NCI-H2171 treated with DMSO at 0.1 percent for 48 hours (cell line): ENCODE measurements at places on chromosomes 4 and X.

DNA sequence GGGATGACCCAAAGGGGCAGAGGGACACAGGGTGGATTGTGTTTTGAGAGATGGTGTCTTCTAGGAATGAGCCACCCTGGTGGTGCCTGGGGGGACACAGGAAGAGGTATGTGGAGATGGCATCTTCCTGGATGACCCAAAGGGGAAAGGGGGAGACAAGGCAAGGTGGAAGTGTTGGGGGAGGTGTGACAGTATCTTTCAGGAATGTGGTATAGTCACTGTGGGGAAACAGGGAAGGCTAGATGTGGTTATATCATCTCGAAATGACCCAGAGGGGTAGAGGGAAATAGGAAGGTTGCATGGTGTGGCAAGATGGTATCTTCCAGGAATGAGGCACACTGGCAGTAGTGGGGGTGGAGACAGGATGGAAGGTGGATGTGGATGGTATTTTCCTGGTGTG is 62.9 kb downstream of the MAOA start:
- DNase-seq, result no peak

DNA sequence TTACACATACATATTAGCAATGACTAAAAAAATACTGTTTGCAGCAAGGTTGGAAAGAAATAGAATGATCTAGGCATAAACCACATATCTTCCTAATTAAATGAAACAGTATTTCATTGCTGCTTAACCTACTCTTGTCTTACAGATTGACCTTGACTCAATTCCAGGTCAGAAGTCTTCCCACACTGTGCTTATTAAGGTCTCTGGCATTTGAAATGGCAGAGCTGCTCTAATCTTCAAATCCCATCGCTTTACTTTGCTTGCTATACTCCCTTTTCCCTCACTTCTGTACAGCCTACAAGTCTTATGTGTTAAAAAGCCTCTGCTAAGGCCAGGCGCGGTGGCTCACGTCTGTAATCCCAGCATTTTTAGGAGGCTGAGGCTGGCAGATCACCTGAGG is 424.5 kb downstream of the RPA4 start:
- no peak for DNase-seq

DNA sequence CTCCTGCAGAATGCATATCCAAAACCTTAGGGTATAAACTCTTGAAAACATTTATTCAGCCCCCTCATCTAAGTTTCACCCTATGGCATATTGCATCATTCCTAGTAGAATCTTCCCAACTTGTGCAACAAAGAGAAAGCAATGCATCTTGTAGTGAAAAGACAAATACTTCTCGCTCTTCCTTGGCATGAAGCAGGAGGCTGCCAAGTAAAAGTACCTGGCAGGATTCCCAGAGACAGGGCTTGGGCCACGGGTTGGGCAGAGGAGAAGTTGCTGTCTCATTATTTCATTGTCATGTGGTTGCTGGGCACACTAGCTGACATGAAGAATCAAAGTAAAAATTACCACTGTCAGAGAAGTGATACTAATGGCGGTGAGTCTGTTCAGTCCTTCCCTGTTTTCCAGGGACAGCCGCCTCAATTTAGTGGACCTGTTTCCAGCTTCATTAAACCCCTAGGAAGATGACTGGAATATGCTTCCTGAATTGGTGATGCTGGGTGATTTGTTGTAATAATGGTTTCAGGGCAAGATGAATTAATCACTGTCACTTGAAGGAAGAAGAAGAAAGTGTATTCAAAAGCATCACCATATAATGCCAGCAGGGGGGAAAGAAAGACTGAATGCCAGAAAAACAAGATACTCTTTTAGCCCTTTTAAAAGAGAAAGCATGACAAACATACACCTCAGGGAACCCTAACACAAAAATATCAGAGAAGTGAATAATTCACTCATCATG is 380.5 kb upstream of the IGFBP7 start:
- no peak for DNase-seq

- no peak for DNase-seq
These were observed 142.9 kb downstream of the ADGRA3 start for GRCh38 chr4:22372986-22373385.

- no peak for DNase-seq
These were observed 9.9 kb downstream of the MTMR1 start for GRCh38 chrX:150702966-150703694.

- DNase-seq, result peak; percentile 26
These were observed 1.4 kb downstream of the AMMECR1 start for GRCh38 chrX:110316351-110317060.

GRCh38 chr4:92047209-92047875 is 256.4 kb upstream of the GRID2 start:
- peak; percentile 5 for DNase-seq

- no peak for DNase-seq
These were observed 93.9 kb upstream of the C1QTNF7 start for GRCh38 chr4:15333692-15334633.

- no peak for DNase-seq
These were observed 233.0 kb downstream of the PCDH18 start for GRCh38 chr4:137299281-137299680.

DNA sequence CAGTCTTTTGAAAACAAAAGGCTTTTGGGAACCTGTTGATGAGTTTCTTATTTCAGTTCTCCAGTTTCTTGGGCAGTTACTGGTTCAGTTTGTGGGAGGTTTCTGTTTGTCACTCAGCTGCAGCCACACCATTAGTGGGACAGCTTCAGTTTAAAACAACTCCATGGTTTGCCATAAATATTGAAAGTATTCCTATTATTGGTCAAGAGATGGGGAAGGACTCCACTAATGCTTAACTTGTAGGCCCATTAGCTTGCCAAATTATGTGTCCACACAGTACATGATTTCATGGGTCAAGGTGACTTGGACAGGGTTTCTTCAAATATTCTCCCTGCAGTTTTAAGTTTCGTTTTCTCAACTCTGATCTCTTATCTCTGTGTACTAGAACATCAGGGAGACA is 15.5 kb upstream of the ASIC5 start:
- no peak for DNase-seq

- peak; percentile 92 for DNase-seq
These were observed 364.4 kb upstream of the EPHA5 start for GRCh38 chr4:66034671-66035070.

DNA sequence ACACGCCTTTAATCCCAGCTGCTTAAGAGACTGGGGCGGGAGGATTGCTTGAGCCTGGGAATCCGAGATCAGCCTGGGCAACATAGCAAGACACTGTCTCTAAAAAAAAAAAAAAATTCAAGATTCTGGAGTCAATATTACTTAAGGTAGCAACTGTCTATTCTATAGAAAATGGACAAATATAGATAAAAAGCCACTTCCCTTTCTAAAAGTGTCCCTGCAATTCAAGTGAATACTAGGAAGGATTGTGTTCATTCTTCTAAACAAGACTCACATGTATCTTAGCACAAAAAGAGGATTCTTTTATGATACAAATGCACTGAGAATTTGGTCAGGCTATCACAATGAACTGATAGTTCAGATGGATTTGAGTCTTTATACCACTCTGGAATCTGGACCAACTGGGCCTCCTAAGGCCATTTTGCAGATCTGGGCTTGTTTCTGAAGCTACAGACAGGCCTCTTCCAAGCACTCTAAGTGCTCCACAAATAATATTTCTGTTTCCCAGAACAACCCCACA is 7.0 kb downstream of the PKD2 start:
- DNase-seq, result no peak

GRCh38 chr4:135238940-135239339 is 1037.4 kb upstream of the PABPC4L start:
- DNase-seq, result no peak

DNA sequence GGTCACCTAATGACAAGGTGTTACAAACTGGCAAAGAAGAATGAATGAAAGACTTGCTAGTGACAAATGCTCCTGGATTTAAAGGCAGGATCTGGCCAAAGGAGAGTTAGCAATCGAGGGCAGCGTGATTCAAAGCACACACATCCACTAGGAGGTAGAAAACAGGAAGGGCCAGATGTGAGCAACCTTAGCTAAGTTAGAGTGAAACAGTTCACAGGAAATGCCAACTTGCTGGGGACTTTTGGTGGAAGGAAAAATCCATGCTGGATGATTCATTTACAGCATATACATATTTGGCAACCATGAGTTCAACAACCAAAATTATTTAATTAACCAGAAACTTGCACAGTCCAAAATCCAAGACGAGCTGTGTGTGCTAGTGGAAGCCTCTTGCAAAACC is 276.9 kb downstream of the PTTG2 start:
- no peak for DNase-seq

- no peak for DNase-seq
These were observed 65.6 kb downstream of the ASB9 start for GRCh38 chrX:15204130-15204751.

- DNase-seq, result no peak
These were observed 119.3 kb downstream of the ZNF330 start for GRCh38 chr4:141339966-141340365.

GRCh38 chrX:137233478-137233877 is 199.7 kb upstream of the GPR101 start:
- DNase-seq, result no peak

- no peak for DNase-seq
These were observed 435.6 kb downstream of the GPM6A start for GRCh38 chr4:175376287-175376977.

- peak; percentile 28 for DNase-seq
These were observed 77.8 kb upstream of the SH3RF1 start for GRCh38 chr4:169348541-169348940.

DNA sequence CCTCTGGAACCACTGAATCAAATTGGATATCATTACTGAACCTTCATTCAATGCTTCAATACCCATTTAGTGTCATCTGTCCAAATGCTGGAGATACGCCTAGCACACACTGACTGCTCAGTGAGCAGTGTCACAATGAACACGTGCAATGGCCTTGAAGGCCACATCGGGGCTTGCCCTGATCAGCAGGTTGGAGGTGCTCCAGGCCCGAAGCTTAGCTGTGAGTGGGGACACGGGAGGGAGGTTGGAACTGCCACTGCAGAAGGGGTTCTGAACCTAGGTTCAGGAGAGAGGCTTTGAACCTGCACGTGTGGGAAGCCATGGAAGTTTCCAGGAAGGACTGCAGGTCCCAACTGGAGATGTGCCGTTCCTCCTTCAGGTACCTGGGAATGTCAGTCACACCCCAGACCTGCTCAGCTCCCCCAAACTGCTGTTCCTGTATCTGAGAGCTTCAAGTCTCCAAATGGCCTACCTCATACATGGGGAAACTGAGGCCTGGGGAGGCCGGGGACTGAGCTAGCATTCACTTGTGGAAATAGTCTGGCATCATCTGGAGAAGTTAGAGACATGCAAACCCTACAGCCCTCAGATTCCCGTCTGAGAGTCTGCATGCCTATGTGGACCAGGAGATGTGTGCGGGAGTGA is 1.9 kb upstream of the WAS start:
- no peak for DNase-seq

GRCh38 chrX:53483838-53484405 is 49.8 kb upstream of the HSD17B10 start:
- no peak for DNase-seq

- DNase-seq, result no peak
These were observed 13.9 kb downstream of the ACOT9 start for GRCh38 chrX:23729214-23729613.

GRCh38 chr4:17033025-17033767 is 134.8 kb upstream of the LDB2 start:
- no peak for DNase-seq

- DNase-seq, result no peak
These were observed 16.3 kb downstream of the CD99 start for GRCh38 chrX:2707334-2707760.

- DNase-seq, result no peak
These were observed 51.9 kb upstream of the XIAP start for GRCh38 chrX:123807835-123808416.

- no peak for DNase-seq
These were observed 12.4 kb downstream of the CWH43 start for GRCh38 chr4:48998440-48998839.

- DNase-seq, result no peak
These were observed 30.5 kb downstream of the PHKA1 start for GRCh38 chrX:72683631-72684030.

- DNase-seq, result peak; percentile 2
These were observed 32.3 kb upstream of the IRF2 start for GRCh38 chr4:184506527-184507121.

- no peak for DNase-seq
These were observed 93.0 kb upstream of the DKK2 start for GRCh38 chr4:107129076-107129475.

DNA sequence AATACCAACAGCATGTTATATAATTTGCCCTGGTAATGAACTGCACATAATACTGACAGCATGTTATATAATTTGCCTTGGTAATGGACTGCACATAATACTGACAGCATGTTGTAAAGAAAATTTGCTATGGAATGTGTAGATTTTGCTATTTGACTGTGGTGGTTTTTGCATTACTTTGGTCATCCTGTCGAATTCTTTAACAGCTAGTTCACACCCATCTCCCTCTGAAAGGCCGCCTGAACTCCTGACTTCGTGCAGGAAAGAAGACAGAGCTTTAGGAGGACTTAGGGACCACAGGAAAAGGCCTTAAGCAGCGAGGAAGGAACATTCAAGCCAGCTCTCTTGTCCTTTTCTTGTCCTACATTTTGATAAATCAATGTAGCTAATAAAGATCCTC is 45.2 kb upstream of the DCLK2 start:
- DNase-seq, result no peak

DNA sequence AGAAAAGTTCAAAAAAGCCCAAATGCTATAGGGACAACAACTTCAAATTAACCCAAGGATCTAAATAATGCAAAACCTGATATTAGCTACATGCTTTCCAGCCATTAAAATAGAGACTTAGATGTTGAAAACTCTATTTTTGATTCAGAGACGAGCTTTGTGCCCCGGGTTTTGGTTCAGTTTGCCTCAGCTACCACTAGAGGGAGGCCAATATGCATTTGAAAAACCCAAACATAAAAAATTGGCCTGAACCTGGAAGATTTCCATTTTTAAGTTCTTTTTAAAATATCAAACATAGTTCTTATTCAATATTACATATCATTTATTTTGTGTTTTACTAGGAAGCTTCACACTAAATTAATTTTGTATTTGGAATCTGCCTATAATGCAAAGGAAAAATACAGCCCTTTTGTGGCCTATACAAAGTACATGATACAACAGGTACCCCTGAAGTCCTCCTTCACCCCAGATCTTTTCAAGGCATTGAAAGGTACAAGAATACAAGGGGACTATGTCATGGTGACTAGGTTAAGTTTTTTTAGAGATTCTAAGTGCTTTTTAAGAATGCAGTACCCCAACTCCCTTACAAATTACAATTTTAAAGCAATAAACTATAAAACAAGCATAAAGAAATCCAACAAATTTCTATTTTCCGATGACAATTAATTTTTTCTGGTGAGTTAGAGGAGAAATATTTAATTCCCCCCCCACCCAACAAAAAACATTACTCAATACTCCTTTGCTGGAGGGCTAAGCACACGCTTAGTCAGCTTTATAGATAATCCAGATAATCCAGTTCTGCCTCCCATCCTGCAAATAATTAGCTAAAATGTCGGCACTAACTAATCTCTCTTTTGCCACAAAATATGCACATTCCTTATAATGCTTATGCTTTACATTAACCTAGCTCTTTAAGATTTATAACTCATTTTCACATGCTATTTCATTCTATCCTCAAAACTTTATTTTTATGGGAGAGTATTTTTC is 97.7 kb upstream of the PTPN13 start:
- peak; percentile 1 for DNase-seq

GRCh38 chr4:102775805-102776204 is 15.0 kb upstream of the MANBA start:
- no peak for DNase-seq

- DNase-seq, result no peak
These were observed 285.9 kb downstream of the SLC7A11 start for GRCh38 chr4:137956256-137956655.
